Fibroblast of gingiva (primary cell): ENCODE measurements at places on chromosomes 7 and 10.

GRCh38 chr10:91610444-91610843, 22.4 kb downstream of the PPP1R3C start:
- DNase-seq: no peak

DNA sequence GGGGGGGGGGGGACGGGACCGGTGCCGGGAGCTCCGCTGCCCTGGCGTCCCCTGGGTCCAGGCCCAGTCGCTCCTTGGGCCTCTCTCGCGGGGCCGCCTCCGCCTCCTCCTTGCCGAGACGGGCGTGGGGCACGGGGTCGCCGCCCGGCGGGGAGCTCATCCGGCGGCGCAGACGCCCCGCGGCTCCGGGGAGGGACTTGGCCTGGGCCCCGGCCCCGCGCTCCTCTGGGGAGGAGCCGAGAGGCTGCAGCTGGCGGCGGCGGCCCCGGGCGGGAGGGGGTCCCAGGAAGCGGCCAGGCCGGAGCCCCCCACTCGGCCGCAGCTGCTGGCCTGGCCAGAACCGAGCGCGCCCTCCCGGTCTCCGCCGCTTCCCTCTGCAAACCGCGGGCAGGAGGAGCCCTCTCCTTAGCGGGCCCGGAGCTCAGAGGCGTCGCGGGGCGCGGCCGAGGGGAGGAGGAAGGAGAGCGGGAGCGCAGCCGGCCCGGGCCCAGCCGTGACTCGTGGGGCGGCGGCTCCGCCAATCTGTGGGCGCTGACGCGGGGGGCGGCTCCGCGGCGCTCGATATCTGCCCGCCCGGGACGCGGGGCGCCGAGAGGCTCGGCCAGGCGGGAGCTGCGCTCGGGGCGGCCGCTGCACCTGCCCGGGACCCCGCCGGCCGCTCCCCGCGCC, at the start of gene FAM20C:
Gene FAM20C (plus strand): TSS at position 591 of the 669 bp plus-strand sequence. CDS start 629 bp downstream, outside the sequence.
- peak; percentile 91 for DNase-seq

DNA sequence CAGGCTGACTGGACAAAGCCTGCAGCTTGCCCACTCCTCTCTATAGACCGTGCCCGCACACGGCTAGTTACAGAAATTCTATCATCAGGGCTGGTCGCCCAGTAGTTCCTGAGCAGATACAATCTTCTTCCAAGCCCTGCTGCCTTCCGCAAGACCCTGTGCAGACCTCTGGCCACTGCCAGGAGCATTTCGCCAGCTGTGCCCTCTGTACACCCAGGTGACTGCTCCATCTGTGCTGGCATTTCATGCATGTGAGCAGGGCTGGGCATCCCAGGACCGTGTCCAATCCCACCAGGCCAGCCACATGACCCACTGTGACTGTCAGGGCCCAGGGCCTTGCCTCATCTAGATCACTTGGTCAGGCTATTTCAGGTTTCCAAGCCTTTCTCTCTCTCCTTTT, 36.9 kb downstream of the HSPA12A start:
- no peak for DNase-seq

GRCh38 chr10:114258274-114258840, 19.3 kb downstream of the VWA2 start:
- DNase-seq: no peak
